ENCODE measurements at places on chromosomes 3 and 15.

DNA sequence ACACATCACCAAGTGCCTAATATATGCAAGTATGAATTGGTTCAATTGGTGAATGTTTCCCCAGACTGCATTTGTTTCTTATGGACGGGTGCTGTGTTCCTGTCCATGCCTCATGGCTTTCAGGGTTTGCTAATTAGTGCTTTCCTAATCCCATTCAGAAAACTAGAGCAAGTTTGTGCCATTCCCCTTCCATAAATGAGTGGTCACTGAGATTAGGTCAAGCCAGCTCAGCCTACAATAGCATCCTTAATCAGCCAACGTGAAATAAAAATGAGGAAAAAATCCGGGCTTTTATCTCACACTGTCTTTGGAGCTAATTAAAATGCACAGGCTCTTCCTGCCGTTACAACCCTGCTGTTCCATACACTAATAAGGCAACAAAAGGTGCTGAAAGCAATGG, 788.8 kb downstream of the ROBO1 start:
- DNase-seq, result no peak

- DNase-seq, result no peak
These were observed 171.1 kb upstream of the TTC14 start for GRCh38 chr3:180430896-180431295.

GRCh38 chr3:23704298-23704697, 101.5 kb upstream of the UBE2E1 start:
- no peak for DNase-seq

- no peak for DNase-seq
These were observed 63.7 kb upstream of the SENP5 start for GRCh38 chr3:196803891-196804468.

GRCh38 chr15:33125894-33126537, 68.5 kb downstream of the FMN1 start:
- DNase-seq, result no peak

GRCh38 chr15:44084770-44085169, 110.3 kb downstream of the FRMD5 start:
- DNase-seq, result no peak

DNA sequence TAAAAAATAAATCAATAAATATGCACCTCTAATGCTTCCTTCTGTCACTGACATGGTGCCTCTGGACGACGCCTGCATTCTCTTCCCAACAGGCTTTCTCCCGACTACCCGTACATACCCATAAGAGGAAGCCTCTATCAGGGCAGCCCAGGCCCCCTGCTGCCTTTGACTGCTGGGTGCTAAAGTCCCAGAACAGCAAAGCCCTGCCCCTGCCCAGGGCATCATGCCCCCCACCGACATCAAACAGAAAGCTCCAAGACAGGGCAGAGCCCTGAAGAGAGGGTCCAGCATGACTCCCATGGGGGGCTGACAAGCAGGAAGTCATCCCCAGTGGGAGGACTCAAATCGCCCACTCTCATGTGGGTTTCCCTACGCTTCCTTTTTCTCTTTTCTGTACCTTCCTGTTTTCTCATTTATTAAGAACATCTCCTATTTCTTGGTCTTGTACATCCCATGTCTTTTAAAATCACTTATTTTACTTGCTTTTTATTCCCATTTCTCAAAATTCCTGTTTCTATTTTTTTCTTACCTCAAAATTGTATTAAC, 23.4 kb downstream of the XPC start:
- no peak for DNase-seq

- DNase-seq, result no peak
These were observed 735.6 kb upstream of the GBE1 start for GRCh38 chr3:82496890-82497560.

- no peak for DNase-seq
These were observed 90.4 kb upstream of the PHLDB2 start for GRCh38 chr3:111768571-111769100.

GRCh38 chr3:95272166-95272565, 1209.3 kb downstream of the NSUN3 start:
- DNase-seq, result no peak

- DNase-seq, result no peak
These were observed 167.2 kb downstream of the RBMS3 start for GRCh38 chr3:29447946-29448627.

DNA sequence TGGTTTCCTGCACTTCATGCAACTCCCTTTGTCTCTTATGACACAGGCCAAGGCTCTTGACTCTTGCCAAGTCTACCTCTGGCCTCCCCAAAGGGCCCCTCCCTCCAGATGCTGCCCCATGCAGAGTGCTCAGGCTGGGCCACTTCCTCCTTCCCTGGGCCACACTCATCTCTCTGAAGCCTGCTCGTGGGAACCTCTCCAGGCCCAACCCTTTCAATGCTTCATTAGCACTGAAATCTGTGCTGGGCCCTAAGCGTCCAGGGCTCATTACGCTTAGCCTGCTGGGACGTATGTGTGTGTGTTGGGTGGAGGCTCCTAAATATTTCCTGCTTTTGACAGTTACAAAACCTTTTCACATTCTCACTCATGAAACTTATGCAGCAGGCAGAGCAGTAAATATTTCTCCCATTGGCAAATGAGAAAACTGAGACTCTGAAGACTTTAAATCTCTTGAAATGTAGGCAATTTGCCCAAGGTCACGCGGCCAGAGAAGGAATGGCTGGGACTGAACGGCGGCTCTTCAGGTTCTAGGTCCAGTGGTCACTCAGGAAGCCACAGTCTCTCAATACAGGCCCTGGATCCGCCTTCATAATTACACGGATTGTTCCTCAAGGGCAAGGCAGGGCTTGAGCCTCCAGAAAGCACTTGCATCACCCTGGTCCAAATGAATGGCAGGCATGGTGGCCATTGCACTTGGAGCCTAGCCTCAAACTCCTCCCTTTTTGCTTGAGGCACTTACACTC, 241.7 kb upstream of the HES1 start:
- DNase-seq, result no peak

DNA sequence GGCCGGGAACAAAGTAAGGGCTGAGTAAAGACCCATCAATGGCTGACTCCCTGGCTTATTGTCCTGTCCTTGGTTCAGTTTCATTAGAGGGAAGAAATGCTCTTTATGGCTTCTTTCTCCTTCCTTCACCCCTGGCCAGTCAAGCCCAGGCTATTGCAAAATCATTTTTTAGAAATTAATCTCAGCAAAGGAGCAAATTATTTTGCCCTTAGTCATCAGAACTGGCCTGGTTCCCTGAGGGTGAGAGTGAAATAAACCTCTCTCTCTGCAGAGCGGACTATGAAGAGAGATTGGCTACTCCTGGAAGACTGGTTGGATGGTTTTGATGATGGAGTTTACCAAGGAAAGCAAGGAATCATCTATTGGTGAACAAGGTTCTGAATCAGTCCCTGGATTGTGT, 52.7 kb upstream of the OXTR start:
- no peak for DNase-seq

- DNase-seq, result no peak
These were observed 5.4 kb downstream of the PARL start for GRCh38 chr3:183879243-183879642.

GRCh38 chr3:122816587-122816986, 21.7 kb downstream of the SLC49A4 start:
- DNase-seq, result no peak

DNA sequence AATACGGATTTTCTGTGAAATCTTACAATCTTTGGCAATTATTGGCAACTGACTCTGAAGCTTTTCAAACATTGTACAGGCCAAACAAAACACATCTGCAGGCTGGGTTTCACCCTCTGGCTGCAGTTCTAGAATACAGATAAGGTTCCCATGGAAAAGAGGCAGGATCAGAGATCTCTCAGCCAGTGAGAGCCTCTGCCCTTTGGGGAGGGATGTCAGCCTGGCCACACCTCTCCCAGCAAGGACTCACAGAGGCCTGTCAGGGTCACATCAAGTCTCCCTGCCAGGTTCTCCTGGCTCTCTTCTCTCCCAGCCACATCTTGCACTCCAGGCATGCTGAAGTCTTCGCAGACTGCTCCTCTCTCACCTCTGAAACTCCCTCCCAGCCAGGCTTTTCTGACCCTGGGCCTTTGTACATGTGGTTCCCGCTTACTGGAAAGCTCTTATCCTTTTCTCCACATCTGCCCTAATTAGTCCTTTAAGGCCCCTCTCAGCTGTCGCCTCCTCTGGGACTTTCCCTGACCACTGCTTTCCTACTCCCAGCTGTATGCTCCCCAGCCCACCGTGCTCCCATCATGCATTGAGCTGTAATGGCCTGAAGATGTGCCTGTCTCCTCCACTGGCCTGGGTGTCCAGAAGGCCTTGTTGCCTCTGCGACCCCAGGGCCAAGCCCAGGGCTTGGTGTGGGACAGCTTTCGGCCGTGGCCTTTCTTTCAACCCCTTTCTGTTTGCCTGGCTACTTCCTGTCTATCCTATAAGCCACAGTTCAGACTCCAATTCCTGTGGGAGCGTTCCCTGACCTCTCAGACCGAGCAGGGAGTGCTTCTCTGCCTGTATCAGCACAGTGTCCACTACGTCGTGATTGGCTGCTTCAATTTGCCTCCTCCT, 4.3 kb downstream of the RBP1 start:
- no peak for DNase-seq

GRCh38 chr3:62604751-62605351, 231.5 kb upstream of the FEZF2 start:
- DNase-seq, result no peak

DNA sequence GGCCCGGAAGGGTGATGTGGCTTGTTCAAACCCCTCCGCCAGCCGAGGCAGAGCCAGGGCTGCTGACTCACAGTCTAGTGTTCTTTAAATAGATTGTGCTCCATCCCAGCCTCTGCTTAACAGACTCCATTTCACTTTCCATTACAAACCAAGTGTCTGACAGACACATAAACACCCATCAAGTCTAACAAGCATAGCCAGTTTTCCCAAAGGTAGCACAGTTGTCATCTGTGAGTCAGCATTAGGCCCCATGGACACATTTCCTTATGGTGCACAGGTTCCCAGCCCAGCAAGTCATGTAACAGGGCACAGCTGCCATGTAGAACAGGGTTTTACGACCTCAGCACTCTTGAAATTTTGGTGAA, 109.9 kb upstream of the RAP2B start:
- no peak for DNase-seq

GRCh38 chr15:48616216-48616615, 29.3 kb downstream of the FBN1 start:
- DNase-seq, result no peak

DNA sequence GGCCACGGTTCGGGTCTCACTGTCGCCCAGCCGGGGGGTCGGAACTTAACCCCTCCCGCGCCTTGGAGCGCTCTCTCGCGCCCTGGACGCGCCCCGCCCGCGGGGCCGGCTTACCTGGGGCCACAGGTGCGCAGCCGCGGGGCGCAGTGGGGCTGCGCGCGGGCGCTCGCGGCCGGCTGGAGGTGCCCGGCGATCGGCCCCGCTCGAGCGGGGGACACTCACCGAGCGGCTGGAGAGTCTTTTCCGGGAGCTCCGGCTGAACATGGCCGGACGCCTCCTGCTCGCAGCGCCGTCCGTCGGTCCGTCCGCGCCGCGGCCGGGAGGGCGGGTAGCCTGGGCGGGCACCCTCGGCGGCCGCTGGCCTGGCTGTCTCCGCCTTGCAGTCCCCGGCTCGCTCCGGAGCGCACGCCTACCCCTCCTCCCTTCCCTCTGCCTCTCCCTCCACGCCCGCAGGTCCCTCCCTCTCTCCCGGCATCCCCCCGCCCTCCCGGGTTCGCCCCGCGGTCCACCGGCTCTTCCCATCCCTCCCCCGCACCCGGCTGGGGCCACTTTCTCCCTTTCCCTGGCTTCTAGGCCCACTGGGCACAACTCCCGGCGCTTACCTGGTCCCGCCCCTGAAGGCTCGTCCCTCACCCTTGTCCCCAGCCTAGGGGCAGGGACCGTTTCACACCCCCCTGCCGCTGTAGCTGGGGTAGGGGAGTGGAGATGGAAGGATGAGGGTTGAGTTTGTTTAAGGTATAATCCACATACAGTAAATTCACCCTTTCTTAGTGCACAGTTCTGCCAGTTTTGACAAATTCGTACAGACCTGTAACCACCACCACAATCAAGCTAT, 220.1 kb upstream of the PRICKLE2 start:
- no peak for DNase-seq

DNA sequence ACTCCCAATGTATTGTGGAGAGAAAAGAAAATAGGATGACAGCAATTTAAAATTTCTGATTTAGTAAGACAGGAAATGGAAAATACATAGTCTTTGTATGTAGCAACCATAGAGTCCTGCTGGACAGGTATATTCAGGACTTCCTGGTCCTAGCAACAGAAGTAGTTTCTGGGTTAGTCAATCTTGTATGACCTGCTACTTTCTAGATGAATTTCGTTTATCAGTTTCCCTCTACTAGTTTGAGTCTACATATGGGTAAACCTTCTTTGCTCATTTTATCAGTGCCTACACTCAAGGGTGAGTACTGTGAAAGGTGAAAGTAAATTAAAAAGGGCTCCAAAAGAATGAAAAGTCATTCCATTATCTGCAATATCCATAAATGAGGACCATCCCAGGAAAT, 309.8 kb downstream of the UNC13C start:
- no peak for DNase-seq

DNA sequence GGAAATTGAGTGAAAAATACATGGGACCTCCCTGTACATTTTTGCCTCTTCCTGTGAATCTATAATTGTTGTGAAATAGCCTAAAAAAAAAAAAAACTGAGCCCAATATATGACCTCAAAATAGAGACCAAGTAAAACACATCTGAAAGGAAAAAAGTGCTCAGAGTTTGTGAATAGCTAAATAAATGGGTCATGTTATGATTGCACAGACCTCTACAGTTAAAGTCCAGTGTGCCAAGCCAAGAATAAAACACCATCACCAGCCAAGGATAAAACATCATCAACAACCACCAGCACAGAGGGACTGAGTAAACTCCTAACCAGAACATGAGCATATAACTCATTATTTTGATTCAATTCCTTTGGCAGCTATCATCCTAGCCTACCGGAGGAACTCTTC, 115.6 kb upstream of the AGTR1 start:
- DNase-seq, result no peak

- DNase-seq, result peak; percentile 9
These were observed 6.0 kb downstream of the HCLS1 start for GRCh38 chr3:121654493-121655385.

- DNase-seq, result no peak
These were observed 46.0 kb downstream of the FSIP1 start for GRCh38 chr15:39736412-39737195.

- no peak for DNase-seq
These were observed 2.4 kb downstream of the DMXL2 start for GRCh38 chr15:51620122-51620521.

GRCh38 chr3:13815088-13815683, 64.7 kb downstream of the WNT7A start:
- no peak for DNase-seq

GRCh38 chr3:183279371-183279770, 26.3 kb downstream of the B3GNT5 start:
- DNase-seq, result no peak

DNA sequence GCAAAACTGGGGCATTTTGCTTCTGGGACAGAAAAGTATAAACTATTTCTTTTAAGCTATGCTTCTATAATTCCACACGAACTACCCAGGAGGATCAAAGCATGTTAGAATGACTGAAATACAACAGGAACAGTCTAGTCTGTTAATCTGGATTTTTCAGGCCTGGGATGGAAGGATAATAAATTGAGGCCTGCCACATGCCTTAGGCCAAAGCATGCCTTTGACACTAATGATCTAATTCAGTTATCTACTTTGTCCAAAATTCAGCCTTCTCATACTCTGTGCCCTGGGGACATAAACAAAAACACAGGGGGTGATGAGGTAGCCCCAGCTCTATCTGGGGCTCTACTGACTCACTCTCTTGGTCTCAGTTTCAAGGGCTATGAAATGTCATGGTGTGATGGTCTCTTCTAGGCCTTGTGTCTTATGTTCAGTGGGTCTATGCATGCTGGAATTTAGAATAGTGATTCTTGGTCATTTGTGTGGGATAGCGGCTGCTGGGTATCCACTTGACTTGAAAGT, 32.5 kb downstream of the GAP43 start:
- DNase-seq, result no peak

GRCh38 chr15:67501177-67501835, 19.6 kb upstream of the C15orf61 start:
- no peak for DNase-seq
